ENCODE measurements at places on chromosomes 11 and 22.
A peak's percentile ranks its signal among the peaks of the same experiment; 100 is the strongest.

DNA sequence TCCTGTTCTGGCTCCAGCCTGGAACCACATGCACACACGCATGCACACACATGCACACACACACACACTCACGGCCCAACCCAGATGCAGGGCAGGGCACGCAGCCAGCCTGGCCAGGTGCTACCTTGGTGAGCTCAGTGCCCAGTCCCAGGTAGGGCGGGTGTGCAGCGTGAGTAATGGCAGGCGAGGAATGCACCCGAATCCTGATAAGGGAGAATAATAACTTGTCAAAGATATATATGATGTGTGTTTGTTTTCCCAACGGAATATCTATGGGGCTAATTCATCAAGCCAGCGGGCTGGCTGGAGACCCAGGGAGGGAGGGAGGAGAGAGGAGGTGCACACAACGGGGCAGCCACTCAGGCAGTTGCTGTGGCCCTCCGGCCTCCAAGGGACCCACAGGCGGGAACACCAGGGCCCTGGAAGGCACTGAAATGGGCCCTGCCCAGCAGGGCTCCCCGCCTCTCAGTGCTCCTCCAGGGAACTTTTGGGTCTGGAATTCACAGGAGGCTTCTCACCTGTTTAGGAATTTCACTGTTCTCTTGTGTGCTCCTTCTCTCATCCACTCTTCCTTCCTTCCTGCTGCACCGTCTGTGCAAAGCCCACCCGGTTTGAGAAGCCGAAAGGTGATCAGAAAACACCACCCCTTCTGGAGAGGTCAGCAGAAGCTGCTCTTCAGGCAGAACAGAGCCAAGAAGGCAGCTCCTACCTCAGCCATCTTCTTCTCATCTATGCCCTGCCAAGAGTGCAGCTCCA lies 79.0 kb downstream of the BUD13 start:
- no peak for DNase-seq

DNA sequence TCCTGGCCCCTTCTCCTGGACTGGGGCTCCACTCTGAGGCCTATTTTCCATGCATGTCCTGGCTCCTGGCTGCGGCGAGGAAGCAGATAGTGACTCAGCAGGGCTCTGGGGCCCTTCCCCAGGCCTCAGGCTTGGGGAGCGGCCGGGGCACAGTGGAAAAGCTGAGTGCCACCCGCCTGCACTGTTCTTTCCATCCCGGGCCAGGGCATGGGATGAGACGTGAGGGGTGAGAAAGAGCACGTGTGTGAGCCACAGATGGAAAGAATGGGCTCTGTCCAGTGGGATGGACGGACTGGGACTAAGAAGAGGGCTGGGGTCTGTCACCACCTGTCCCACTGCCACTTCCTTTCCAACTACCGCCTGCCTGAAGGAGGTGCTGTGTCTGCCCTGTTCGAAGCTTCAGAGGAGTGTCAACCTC lies 12.8 kb downstream of the SLC37A2 start:
- no peak for DNase-seq

DNA sequence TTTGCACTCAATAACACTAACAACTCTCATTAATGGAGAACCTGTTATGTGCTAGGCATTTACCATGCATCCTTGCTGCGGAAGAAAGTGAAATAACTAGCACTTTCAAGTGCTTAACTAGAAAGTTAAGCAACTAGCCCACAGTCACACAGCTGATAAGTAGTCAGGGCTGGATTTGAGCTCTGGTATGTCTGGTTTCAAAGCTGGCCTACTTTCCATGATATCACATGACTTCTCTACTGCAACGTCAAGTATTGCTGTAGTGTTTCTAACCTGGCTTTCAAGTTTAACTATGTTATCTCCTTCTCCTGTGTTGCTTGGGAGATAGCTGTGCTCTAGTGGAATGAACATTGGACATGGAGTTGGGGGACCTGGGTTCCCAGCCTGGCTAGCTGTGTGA lies 12.1 kb downstream of the SLC15A3 start:
- DNase-seq = no peak

- DNase-seq = no peak
Measured at GRCh38 chr22:32206774-32207758, 2.2 kb upstream of the RFPL2 start.

GRCh38 chr11:73660497-73661034 lies 14.2 kb downstream of the PLEKHB1 start:
- no peak for DNase-seq

GRCh38 chr22:43390872-43391271 lies 20.9 kb upstream of the MPPED1 start:
- no peak for DNase-seq

GRCh38 chr11:94786264-94787126 lies 18.3 kb downstream of the AMOTL1 start:
- DNase-seq = no peak

DNA sequence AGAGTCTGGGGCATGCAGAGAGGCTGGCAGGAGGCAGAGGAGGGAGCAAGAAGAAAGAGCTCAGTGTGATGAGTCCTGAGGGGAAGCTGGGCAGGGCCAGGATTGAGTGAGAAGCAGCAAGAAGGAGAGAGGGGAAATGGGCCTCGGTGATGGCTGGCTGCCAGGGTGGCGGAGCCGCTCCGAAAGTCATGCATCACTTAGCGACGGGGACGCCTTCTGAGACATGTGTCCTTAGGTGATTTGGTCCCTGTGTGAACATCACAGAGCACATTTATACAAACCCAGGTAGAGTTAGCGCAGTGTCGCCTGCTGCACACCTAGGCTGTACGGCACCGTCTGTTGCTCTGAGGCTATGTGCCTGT lies 15.1 kb downstream of the TBC1D22A start:
- DNase-seq = peak; percentile 43

- no peak for DNase-seq
Measured at GRCh38 chr22:42800451-42801251, 56.4 kb downstream of the ARFGAP3 start.

GRCh38 chr22:48640890-48641841 lies 1186.5 kb downstream of the BRD1 start:
- DNase-seq = no peak

DNA sequence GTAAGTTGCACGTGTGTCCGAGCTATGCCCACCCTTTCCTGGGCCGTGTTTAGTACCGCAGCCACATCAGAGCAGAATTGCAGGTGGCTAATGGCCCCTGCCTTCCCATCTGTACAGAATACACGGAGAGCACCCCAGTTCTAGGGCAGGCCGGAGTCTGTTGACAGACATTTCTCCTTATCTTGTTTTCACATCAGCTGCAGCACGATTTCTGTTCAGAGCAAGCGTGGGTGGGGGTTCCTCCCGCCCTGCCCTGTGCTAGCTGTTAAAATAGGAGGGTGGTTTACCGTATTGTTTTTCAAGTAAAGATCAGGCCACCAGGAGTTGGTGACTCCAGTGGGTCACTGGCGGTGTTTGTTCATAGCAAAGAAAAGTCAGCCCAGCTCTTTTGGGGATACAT lies 41.1 kb downstream of the UBASH3B start:
- peak; percentile 40 for DNase-seq

DNA sequence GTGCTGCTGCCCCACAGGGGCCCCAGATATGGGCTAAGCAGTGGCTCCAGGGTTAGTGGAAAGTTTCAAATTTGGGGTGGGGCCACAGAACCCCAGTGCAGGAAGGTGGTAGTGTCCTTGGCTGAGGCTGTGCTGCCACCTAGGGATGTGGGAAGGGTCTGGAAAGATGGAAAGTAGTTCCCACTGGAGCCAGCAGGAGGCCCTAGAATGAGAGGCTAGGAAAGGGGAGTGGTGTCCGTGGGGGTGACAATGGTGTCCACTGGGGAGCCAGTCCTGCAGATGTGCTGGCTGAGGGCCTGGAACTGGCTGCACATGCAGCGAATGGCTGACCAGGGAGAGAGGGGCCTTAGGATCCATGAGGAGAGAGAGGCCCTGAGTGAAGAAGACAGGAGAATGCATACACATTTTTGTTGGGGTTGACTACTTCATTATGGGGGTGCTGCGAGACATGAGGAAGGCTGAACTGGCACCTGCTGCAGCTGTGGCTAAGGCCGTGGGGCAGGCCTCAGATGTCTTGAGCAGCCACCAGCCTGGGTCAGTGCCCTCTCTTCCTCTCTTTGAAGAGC lies 21.1 kb downstream of the RFPL3 start:
- no peak for DNase-seq

Data from stimulated activated CD4-positive, alpha-beta T cell treated with anti-CD3 and anti-CD28 coated beads, Interleukin-15, amount 100 ng/mL, for 1 hour (primary cell).